Pancreas (tissue), 10 donors: ENCODE measurements at places on chromosomes 3 and 15. TPM values are rescaled to one million over a fixed set of nuclear protein-coding genes. Genes with fewer than 3 reads are reported as not detected.

DNA sequence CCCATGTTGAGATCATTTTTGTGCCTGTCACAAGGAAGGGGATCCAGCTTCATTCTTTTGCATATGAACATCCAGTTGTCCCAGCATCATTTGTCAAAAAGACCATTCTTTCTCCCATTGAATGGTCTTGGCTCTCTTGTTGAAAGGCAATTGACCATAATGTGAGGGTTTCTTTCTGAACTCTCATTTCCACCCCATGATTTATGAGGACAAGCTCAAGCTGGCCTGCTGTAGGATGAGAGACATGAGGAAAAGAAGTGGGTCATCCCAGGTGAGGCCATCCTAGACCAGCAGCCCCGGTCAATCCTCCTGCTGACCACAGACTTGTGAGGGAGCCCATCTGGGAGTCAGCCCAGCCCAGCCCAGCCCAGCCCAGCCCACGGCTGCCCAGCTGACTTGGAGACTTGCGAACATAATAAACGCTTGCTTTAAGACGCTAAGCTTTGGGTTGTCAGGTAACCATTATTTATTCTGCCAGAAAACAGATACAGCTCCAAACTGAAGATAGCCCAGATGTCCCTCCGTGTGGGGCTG, 69.0 kb downstream of the LINGO1 start:
- no peak for DNase-seq

- DNase-seq: no peak
These were observed 90.2 kb upstream of the PRR20G start for GRCh38 chr3:127377801-127378655.

GRCh38 chr15:65027593-65027992, 1.8 kb downstream of the MTFMT start:
- no peak for DNase-seq

Gene HESX1
- 0.66 TPM for total RNA-seq

- DNase-seq: no peak
These were observed 113.5 kb upstream of the GALNT15 start for GRCh38 chr3:16060945-16061344.

- no peak for DNase-seq
These were observed 33.1 kb downstream of the RASGRP1 start for GRCh38 chr15:38531509-38531908.

- no peak for DNase-seq
These were observed 279.6 kb downstream of the KLF13 start for GRCh38 chr15:31606194-31606669.

GRCh38 chr3:171317171-171317570, 143.0 kb downstream of the TNIK start:
- no peak for DNase-seq

Gene LMCD1
- 21.0 TPM for total RNA-seq

GRCh38 chr3:39639344-39640236, 169.8 kb upstream of the MYRIP start:
- no peak for DNase-seq
